ENCODE measurements at places on chromosomes 7 and 10. TPM values are rescaled to one million over a fixed set of nuclear protein-coding genes. Genes with fewer than 3 reads are reported as not detected.

The TMEM139 gene
- total RNA-seq, result 9.2 TPM

DNA sequence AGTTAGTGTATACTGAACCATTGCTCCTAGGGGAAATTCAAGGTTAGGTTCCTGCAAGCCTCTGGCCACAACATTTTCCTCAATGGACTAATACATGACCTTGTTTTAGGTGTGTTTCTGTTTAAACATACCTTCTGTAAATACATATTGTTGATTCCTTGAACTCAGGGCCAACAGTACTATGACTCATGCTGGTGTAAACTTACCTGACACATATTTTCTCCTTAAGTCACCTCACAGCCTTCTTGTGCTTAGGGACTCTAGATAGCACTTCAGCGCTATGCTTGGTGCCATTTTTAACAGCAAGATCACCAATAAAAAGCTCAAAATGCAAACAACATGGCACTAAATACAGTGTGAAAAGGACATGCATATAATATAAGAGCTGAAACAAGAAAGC, 176.4 kb downstream of the TAX1BP1 start:
- H3K4me3 ChIP-seq, result no peak overlapping the region
- no peak overlapping the region for H3K27ac ChIP-seq
- H3K27me3 ChIP-seq, result no peaks in the 10 kb centered on the region
- H3K4me1 ChIP-seq, result no peaks in the 10 kb centered on the region

The EPHB4 gene
- total RNA-seq, result 51.3 TPM

The PKD2L1 gene
- not detected for total RNA-seq

The LRRD1 gene
- total RNA-seq, result not detected

The MUC3A gene
- total RNA-seq, result not detected

The PRPS1L1 gene
- not detected for total RNA-seq

All from MCF 10A (cell line).